NCI-H1436 (cell line): ENCODE measurements at places on chromosomes 13 and 19.

DNA sequence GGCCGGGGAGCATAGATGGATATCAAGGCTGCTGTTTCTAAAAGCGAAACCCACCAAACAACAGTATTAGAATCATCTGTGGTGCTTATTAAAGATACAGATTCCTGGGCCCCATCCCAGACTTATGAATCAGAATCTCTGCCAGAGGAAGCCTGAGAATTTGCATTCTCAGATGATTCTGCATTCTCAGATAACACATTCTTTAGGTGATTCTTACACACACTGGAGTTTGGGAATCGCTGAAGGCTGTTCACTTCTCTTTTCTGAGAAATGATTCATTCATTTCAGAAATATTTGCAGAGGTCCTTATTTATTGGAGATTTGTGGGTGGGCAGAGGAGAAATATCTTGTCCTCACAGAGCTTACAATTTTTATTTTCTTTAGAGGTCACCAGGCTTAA, 24.4 kb downstream of the ALOX5AP start:
- no peak for DNase-seq

- no peak for DNase-seq
Observed at GRCh38 chr13:111121506-111121905, 6.4 kb downstream of the ARHGEF7 start.

GRCh38 chr19:29781386-29782259, 30.2 kb upstream of the CCNE1 start:
- DNase-seq: no peak

- DNase-seq: no peak
Observed at GRCh38 chr13:90562443-90562842, 785.0 kb upstream of the MIR17HG start.

DNA sequence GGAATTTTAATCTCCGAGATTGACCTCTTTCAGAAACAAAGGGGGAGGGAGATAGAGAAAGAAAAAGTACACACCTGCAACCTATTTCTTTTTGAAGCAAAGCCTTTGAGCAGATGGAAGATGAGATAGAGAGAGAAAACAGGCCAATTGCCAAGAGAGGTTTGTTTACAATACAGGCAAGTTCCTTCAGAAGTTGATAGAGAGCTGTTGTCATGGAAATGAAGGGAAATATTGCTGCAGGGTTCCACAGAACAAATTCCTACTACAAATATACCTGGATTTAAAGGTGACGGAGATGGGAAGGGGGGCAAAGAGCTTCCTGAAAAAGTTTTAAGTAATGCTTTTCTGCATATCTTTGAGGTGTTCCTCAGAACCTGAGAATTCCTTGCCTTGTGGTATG, 388.4 kb downstream of the NDFIP2 start:
- no peak for DNase-seq

DNA sequence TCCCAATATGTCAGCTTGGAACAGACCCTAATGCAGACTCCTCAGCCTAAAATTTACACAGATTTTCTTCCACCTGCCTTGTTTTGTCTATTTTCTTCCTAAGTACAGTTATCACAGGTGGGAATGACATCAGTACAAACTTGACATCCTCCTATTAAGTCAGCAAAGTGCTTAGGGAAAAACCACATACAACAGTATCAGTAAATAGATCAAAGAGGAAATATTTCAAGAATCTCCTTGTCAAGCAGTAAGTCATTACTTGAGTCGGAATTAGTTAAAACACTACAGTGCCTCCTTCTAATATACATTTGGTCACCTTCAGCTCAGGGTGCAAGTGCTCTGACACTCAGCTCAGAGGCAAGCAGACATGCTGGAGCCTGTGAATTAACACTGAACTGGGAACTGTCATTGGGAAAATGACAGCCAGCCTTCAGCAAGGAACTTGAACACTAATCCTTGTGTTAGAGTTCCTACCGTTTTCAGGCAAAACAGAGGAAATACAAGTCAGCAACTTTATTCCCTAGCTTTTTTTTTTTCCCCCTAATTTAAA, 394.3 kb upstream of the HTR2A start:
- no peak for DNase-seq

GRCh38 chr13:67574320-67575233, 344.4 kb upstream of the PCDH9 start:
- no peak for DNase-seq

DNA sequence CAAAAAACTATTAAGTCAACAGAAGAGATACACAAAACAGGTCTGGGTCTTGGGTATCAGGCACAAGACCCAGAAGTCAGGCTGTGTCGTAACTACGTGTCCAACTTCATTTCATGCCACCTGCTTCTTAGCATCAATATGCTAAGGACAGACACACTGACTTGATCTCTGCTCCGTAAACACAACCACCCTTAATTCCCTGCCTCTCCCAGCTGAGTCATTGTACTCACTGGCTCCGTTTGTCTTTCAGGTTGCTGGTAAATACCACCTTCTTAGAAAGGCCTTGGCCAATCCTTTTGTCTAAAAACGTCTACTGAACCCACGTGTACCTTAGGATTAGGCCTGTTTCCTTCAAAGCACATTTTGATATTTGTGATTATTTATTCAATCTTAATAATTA, 726.2 kb downstream of the PCDH9 start:
- DNase-seq: no peak

GRCh38 chr13:34425327-34425949, 516.6 kb upstream of the NBEA start:
- no peak for DNase-seq

DNA sequence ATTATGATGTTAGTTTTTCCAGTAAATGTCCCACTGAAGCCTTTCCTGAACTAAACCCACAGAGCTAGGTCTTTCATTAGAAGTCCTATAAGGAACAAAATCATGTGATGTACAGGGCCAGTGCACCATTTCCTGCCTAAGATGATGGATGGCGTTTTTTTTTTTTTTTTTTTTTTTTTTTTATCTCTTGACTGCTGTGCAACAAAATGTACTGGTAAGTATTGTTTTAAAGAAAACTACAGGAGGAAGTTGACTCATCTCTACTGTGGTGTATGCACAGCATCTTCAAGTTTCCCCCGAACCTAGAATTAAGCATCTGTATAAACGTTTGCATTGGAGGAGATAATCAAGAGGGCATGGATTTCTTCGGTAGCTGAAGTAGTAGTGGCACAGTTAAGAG, 197.5 kb downstream of the NBEA start:
- DNase-seq: no peak
